ENCODE measurements at places on chromosomes 7 and 10. TPM values are rescaled to one million over a fixed set of nuclear protein-coding genes. Genes with fewer than 3 reads are reported as not detected.

DNA sequence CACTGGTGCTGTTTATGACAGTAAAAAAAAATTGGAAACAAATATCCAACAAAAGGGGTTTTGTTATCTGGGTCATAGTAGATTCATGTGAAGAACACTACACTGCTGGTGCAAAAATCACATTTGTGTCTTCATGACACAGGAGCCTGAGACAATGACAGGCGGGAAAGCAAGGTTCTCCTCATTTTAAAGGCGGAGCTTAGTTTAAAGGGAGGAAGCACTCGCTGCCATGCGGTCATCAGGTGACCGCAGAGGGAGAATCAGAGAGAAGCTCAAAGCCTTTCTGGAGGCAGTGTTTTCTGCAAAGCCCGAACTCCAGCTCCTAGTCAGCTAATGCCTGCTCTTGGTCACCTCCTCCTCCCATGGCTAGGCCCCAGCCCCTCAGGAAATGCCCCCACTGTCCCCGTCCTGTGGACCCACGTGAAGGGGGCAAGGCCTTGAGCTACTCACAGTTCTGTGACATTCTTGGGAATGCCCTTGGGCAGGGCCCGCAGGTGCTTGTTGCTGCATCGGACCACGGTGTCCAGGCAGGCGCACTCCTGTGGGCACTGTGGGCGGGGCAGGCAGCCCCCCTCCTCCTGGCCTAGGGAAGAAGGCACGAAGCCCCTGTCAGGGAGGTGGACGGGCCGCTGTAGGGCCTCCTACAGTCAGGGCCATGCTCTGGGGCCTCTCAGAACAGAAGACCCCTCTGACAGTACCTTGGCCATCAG lies 146.1 kb downstream of the SLIT1 start:
- no peak for DNase-seq

DNA sequence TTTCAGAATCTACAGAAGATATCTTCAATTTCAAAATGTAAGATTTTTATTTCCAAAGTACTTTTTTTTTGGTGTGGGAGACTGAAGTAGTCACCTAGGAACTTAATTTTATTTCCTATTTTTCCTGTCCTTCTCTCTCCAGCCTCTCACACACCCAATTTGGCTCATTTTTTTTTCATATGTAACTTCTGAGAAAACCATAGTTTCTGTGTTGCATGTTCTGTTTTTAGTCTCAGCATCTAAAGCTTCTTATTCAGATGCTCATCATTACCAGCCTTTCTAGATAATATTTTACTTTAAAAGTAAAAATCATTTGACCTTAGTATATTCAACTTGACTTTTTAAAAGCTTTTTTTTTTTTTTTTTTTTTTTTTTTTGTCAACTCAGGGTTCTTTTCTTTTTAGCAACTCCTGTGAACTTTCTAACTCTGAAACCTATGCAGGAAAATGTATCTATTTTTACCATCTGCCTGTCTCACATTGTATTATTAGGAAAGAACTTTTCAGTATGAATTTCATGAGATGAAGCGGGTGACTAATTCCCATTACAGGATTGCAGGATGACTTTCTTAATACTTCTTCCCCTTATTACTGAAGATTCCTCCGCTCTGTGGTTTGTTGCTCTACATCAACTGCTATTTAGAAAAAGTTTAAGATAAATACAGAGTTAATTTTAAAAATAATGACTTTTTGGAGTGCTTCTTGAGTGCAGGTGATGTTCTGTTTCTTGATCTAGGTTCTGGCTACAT lies 73.6 kb upstream of the LSM8 start:
- no peak for DNase-seq

The PDZD7 gene
- total RNA-seq = 4.8 TPM

DNA sequence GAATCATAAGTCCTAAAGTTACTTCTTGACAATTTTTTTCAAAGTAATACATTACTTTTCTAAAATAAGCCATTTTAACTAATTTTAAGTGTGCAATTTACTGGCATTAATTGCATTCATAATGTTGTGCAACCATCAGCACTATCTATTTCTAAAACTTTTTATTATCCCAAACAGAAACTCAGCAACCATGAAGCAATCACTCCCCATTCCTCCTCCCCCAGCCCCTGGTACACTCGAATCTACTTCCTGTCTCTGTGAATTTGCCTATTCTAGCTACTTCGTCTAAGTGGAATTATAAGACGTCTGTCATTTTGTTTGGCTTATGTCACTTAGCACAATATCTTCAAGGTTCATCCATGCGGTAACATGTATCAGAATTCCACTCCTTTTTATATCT lies 84.9 kb downstream of the MKX start:
- no peak for DNase-seq
